HuH-7 (cell line): ENCODE measurements at places on chromosomes 5 and 9.

DNA sequence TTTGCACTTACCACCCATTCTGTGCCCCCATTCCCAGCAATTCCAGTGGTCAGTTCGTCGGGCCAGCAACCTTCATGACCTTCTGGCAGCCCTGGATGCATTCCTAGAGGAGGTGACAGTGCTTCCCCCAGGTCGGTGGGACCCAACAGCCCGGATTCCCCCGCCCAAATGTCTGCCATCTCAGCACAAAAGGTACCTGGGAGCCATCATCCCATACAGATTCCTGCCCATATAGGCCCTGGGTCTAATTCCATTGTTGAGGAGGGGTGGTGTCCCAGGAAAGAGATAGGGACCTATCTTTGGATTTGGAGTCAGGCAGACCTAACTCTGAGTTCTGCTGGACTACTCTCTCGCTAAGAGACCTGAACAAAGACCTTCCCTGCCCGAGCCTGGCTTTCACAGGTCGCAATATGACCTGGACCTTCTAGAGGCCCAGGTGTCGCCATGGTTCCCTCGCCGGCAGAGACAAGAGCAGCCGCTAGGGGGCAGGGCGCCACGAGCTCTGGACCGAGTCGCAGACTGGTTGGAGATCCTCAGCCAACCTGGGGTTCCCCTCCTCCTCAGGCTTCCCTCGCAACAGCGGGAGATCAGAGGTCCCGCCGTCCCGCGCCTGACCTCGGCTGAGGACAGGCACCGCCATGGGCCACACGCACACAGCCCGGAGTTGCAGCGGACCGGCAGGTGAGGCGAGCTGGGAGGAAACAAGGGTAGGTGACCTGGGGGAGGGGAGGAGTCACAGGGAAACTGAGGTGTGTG is 3.1 kb downstream of the SLC4A9 start:
- peak; percentile 86 for DNase-seq

GRCh38 chr5:6727231-6727630 is 14.0 kb downstream of the TENT4A start:
- DNase-seq, result no peak

GRCh38 chr5:133777951-133778350 is 165.6 kb upstream of the FSTL4 start:
- no peak for DNase-seq

DNA sequence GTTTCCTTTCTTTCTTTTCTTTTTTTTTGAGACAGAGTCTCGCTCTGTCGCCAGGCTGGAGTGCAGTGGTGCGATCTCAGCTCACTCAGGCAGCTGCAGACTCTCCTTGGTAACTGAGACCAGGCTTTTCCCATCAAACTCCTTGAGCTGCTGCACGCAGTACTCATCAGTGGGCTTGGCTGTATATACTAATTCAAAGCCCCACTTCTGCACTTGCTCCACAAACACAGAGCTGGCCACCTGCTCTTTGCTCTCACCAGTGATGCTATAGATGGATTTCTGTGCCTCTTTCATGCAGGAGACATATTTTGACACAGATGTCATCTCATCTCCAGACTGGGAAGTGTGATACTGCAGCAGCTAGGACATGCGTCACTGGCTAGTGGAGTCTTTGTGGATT is 252.7 kb downstream of the AP3B1 start:
- no peak for DNase-seq

GRCh38 chr5:149392718-149393117 is 13.6 kb upstream of the IL17B start:
- DNase-seq, result no peak

GRCh38 chr9:35606138-35606504 is 1.1 kb downstream of the TESK1 start:
- peak; percentile 45 for DNase-seq

GRCh38 chr5:127088251-127088650 is 14.9 kb upstream of the C5orf63 start:
- no peak for DNase-seq

DNA sequence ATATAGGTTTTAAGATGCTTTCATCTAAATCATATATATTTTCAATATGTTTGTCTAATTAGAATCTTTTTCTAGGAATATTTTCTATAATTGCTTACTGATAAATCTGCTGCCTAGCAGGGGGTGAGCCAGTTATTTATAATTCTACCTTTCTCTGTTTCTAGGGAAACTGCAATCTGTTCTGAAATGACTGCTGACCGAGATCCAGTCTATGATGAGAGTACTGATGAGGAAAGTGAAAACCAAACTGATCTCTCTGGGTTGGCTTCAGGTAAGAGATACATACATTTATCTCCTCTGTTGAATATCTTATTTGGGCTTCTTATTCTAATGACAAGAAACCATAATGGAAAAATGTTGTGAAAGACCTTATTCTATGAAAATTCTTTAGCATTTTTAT is 127.3 kb downstream of the XRCC4 start:
- DNase-seq, result no peak

GRCh38 chr9:86602715-86603114 is 248.5 kb upstream of the TUT7 start:
- DNase-seq, result no peak

DNA sequence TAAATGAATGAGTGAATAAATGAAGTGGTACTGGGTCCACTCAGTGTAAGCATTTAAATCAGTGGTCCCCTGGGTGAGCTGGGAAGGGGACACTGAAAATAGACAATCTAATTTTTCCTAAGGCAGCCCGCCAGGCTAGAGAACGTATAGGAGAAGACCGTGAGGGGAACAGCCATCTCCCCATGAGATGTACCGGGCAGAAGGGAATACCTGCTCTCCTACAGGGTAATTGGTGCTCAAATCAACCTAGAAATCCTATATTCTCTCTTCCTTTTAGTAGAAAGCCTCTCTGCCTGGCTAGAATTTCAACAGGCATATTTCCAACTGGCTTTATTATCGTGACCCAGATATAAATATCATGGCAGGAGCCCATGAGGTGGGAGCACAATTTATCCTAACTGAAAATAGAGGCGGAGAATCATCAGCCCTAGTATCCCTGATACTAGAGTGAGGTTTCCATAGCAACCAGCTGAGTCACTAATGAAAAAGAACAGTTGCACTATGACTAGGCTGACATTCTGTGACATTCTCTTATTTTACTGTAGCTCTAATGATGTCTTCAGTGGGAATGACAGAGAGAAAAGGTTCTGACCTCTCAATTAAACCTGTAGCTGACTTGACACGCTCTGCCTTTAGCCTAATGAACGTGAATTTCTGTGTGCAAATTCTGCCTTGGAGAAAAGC is 96.5 kb upstream of the CAST start:
- DNase-seq, result no peak

DNA sequence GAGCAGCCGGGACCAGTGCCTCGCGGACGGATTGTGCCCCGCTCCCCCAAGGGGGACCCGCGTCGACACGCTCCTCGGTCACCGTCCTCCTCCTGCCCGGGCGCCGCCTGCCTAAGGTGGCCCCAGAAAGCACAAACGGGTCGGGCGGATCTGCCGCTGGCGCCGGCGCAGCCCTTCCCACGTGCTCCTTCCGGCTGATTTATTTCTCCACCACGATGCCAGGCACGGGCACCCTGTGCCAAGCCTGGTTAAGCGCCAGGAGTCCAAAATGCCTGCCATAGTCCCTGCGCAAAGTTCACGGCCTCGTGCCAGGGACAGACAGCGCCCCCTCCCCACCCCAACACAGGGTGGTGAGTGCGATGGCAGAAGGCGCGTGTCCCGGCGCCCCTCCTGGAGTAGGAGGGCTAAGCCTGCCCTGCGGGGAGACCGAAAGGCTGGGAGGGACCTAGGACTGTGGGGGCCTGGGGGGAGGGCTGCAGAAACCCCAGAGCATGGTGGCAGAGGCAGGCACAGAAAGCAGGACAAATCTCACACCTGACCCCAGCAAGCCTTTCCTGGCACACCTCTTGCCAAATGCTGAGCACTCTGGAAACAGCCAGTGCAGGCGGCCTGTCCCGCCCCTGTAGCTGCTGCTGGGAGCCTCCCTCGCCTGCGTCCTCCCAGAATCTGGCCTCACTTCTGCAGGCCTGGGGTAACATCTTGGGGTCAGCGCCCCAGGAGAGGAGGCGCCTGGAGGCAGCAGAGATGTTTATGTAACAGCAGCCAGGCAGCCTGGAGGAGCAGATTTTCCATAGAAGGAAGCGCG is 1.1 kb upstream of the NOTCH1 start:
- DNase-seq, result no peak

DNA sequence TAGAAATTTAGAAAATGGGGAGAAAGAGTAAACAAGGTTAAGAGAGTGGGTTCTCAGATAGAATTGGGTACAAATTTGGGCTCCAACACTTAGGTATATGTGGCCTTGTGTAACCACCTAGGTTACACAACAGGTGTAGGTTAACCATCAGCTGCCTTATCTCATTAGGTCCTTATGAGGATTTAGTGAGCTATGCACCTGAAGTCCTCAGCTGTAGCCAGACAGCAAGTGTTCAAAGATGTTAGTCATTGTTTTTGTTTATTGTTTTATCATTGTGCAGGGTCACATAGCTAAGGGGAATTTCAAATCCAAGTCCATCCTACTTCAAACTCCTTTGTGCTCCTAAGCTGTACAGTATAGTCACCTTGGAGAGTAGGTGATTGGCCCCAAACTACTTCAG is 970 bp upstream of the TRIM32 start:
- no peak for DNase-seq

GRCh38 chr5:111252799-111253545 is 28.8 kb downstream of the CAMK4 start:
- no peak for DNase-seq

- no peak for DNase-seq
Observed at GRCh38 chr5:54083245-54083644, 227.1 kb downstream of the ARL15 start.

GRCh38 chr5:140208065-140208464 is 33.1 kb downstream of the CYSTM1 start:
- DNase-seq, result no peak

DNA sequence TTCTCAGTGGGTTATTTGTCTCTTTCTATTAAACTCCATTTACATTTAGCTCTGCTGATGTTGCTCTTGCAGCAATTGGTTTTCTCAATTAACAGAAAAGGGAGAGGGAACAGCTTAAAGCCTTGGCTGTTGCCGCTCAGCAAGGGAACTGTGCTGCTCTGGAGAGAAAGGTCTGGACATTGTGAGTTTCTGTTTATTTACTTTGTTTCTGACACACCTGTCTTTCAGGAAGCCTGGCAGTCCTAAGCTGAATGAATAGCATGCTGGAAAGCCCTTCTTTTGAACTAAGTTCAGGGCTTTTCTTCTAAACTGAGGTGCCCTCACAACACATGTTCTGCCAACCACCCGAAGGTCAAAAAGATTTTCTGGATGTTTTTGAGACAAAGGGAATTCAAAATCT is 491.9 kb downstream of the PDE4D start:
- no peak for DNase-seq

- DNase-seq, result peak; percentile 80
Observed at GRCh38 chr9:114163517-114163951, 8.2 kb downstream of the COL27A1 start.

GRCh38 chr5:137264573-137264972 is 234.6 kb downstream of the SPOCK1 start:
- no peak for DNase-seq
